Germinal center (tissue), 1 donor: ENCODE measurements at places on chromosomes 4 and X.

DNA sequence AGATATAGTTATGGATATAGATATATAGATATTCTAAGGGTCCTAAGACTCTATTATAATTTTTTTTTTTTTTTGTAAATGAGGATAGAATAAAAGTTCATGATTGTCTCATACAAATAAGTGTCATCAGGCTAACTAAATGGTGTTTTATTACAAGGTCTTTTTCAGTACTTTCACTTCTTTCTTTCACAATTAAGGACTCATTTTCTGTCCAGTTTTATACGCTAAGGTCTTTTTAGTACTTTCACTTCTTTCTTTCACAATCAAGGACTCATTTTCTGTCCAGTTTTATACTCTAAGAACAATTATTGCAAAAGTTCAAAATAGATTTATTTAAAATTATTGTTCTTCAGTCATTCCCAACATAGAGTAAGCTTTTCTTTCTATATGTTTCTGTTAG is 32.7 kb downstream of the RUFY3 start:
- peak; percentile 30 for DNase-seq

GRCh38 chrX:101071582-101071981 is 7.1 kb upstream of the TMEM35A start:
- no peak for DNase-seq

DNA sequence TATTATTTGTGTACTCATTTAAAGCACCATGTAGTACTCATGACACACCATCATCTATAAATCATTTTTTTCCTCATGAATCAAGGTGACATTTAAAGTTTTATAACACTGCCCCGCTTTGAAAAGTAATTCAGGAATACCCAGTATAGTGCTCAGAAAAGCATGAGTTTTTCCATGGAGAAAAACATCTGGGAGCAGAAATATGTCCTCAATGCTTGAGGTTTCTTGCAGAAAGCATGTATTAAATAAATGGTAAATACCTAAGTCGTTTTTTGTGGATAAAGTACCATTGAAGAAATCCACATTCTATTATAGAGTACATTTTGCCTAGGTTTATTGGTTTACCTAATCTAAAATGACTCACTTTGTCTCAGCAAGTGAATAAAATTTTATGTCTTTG is 66.2 kb downstream of the UBA6 start:
- no peak for DNase-seq

DNA sequence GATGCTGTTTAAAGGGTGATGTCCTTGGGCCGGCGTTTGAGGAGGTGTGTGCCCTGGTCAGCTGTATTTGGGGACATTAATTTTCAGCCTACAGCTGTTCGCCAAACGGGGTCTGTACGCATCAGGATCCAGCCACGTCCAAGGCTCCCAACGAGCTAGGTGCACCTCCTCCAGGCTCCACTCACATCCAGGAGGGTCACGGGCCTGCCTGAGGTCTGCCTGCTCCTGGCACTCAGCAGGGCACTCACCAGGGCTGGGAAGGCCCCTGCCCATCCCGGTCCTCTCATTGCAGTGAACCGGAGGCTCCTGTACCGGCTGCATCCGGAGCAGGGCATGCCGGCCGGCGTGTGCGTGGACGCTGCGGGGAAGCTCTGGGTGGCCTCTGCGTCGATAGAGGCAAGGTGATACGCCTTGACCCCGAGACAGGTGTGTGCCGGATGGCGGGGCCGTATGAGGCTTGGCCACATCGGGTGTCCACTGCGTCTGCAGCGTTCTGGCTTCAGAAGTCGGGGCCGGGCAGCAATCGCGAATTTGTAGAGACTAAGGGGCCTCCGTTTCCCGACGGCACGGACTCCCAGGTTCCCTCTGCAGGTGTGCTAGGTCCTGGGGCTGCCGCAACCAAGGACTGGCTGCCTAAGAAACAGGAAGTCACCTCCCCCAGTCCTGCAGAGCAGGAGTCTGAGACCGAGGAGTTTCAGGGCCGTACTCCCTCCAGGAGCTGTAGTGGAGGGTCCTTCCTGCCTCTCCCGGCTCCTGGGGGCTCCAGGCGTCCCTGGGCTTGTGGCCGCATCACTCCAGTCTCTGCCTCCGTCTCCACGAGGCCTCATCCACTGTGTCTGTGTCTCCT is 27.5 kb upstream of the PLCXD1 start:
- DNase-seq: no peak

DNA sequence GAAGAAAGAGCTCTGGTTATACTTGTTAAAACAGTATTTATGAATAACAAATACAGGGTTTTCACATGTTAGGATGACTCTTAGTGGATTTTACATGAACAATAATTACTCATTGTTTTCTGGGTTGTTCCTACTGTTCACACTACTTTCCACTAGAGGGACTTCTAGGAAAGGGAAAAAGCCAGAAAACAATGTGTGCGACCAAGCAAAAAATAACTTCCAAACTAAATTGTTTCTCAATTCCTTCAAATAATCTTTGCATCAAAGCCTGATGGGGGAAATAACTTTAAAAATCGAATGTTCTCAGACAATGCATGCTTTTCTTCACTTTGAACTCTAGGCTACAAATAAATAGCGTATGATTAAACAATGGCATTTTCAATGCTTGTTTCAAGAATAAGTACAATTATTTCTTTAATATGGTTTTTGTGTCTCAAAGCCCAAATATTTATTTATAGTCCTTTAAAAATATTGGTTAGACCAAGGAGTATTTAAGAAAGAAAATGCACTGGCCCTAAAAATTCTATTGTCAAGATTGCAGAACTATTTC is 72.1 kb upstream of the ETNPPL start:
- DNase-seq: no peak

DNA sequence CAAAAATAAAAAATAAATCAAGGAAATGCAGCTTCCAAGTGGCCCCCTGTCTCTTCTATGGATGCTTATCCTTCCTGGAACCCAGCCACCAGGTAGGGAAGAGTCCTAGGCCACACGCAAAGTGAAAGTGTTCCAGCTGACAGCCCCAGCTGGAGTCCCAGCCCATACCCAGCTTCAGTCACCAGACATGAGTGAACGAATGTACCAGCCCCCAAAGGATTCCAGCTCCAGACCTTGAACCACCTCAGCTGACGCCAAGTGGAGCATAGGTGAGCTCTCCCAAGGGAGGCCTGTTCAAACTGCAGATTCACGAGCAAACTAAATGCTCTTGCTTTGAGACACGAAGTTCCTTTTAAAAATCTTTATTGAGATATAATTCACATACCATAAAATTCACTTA is 62.0 kb downstream of the BCOR start:
- no peak for DNase-seq

GRCh38 chr4:150207871-150208270 is 129.6 kb downstream of the DCLK2 start:
- no peak for DNase-seq

- DNase-seq: no peak
Measured at GRCh38 chrX:39261446-39262147, 460.3 kb downstream of the MID1IP1 start.

GRCh38 chr4:181745933-181746625 is 497.1 kb upstream of the TENM3 start:
- no peak for DNase-seq

DNA sequence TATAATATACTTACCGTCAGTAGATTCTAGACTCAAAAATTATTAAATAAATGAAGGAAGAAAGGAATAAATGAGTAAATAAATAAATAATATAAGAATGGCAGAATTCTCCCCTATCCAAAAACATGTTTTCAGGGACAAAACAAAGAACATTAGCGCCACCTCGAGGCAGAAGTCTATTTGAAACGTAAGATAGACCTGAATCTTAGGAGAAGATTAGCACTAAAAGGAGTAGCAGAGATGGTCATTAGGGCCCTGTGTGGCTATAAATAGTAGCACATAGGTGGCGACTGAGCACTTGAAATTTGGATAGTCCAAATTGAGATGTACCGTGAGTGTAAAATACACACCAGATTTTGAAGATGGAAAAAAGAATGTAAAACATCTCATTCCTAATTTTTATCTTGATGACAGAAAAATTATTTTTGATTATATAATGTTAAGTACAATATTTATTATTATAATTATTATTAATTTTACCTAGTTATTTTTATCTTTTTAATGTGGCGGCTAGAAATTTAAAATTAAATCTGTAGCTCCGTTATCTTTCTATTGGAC is 24.3 kb upstream of the SRD5A3 start:
- DNase-seq: no peak

DNA sequence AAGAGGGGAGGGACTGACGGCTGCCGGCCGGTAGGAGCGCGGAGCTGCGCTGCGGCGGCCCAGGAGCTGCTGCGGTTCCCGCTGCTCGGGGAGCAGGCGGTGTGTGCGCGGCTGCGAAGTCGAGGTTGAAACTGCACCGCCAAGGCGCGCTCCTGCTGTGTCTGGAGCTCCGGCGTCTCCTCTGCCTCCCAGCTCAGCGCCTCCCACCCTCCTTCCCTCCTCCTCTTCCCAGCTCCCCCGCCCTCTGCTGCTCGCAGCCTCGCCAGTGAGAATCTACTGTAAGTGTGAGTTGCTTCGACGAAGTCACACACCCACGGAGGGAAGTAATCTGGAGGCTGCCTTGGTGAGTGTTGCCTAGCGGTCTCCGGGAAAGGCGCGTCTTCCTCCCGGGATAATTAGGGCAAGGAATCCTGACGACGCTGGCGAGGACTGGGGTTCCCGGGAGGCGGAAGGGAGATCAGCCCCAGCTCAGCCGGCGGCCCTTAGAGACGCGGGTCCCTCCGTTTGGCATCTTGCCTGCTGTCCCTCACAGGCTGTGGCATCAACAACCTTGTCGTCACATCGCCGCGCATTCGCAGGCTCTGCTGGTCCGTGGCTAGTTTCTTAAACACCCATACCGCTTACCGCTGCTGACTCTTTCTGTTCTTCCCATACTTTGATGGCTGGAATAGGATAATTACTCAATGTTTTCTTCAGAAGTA is at the start of gene EPHA5:
TSS of gene EPHA5 (minus strand) at position 159 of the 701 bp plus-strand sequence. CDS start 747 bp downstream, outside the sequence.
- DNase-seq: no peak

DNA sequence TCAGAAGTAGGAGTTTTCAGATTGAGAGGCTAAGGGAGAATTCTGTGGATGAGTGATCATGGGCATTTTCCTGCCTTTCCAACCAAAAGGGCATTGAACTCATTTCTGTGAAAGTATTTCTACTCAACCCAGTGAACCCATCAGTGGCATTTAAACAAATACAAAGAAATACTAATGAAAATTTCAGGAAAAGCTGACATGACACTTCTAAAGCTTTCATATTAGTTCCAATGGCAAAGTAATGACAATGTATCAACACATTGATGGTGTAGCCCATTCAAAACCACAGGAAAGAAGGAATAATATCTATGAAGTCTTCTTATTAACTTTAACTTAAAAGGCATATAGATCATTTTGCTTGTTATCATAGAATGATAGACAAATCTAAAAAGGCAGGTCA is 183.5 kb upstream of the ANXA10 start:
- no peak for DNase-seq
